ENCODE measurements at places on chromosomes 2 and 18.

- DNase-seq: no peak
These were observed 47.3 kb downstream of the MAP3K20 start for GRCh38 chr2:173122936-173123335.

DNA sequence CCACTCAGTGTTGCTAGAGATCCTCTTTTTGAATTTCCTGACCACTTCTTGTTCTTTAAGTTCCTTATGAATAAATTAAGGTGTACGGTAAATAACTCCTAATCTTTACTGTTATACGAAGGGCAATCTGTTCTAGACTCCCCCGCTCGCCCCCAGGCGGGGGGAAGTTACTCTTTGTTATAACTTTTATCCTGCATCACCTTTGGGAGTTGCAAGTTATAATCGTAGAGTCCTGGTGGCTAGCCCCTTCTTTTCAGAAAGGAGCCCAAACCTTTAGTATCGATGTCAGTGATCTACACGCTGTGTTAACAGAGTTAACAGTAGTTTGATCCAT is 652 bp downstream of the GCA start:
- no peak for DNase-seq

DNA sequence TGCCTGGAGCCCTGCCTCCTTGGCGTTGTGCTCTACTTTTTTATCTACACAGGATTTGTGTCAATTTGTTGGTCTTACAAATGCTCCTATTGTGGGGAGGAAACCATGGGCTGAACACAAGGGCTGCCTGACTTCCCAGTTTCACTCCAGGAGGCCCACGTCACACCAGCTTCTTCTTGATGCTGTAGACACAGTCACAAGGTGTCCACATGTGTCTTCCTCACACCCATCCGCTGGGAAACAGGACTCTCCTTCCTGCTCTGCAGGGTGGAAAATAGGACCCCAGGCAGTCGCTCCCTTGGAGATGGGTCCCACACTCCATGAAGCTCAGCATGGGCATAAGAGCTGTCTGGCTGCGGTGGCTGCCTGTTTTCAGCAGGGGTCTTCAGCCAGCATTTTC is 468.2 kb downstream of the EPHA4 start:
- no peak for DNase-seq

- DNase-seq: no peak
These were observed 1.4 kb downstream of the DES start for GRCh38 chr2:219419331-219420197.

DNA sequence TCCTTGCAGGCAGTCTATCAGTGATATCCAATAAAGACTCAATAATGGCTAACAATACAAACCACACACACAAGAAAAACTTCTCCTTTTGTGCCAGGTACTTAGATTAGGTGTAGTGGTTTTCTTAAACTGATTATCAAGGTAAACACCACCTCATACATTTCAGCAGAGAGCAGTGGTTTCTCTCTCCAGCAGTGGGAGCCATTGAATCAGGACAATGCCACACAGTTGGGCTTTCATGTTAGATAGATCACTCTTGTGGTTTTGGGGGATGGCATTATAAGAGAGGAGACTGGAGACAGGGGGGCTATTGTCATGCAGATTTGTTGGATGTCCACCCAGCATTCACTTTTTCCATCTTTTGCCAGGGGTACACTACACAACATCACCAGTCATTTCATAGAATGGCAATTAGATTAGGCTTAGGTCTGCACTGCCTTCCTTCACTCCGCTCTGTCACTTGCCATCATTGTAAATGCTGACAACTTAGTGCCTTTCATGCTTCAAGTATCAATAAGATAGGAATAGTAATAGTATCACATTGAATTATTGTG is 13.6 kb upstream of the IRS1 start:
- no peak for DNase-seq

- peak; percentile 26 for DNase-seq
These were observed 22.3 kb downstream of the EFEMP1 start for GRCh38 chr2:55901322-55901721.

DNA sequence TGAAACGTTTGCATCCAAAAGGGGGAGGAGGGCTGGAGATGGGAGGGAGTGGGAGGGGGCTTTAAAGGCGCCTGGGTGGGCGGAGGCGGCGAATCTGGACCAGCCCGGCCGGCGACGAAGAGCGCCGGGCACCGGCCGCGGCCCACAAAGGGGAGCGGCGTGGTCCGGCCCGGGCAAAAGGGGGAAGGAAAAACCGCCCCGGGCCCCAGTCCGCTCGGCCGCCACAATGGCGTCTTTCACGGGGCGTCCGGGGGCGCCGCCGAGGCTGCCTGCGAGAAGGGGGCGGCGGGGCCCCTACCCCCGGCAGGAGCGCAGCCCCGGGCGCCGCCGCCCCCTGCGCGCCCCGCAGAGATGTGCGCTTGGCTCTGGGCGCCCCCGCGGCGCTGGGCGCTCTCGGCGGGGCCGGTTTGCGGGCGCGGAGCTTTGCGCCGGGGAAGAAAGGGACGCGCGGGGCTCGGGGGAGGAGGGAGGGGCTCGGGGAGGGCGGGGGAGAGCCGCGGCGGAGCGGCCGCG is 108.1 kb upstream of the KCTD1 start:
- no peak for DNase-seq

DNA sequence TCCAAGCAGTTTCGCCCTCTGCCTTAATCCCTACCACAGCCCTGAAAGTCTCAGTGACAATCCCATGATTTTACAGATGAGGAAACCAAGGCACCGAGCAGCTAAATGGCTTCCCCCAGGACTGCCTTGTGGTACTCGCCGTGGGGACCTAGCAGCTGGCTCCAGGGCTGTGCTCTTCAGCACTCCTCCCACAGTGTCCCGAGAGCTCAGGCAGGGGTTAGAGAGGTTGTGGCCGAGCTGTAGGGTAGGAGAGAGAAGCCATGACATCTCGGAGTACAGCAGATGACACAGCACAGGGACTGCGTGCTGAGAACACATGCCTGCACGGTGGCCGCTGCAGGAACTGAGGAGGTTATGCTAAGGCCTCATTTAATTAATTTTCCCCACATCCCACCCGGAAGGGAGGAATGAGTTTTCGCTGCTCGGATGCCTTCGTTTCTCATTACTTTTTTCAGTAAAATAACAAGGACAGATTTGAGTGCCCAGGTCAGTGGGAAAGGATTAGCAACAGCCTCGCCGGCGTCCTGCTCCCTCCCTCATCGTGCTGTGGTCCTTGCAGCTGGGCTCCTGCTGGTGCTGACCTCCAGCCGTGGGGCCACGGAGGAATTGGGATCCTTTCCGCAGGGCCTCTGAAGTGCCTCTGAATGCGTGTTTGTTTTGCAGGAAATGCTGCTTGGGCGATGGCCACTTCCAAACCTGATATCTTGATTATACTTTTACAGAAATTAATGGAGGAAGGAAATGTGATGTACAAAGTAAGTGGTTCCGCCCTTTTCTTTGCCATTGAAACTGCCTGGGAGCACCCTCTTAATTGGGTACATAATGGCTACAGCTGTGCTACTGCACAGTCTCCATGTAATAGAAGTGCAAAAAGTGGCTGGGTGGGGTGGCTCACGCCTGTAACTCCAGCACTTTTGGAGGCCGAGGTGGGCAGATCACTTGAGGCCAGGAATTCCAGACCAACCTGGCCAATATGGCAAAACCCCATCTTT is 61.2 kb downstream of the WDSUB1 start:
- no peak for DNase-seq

- DNase-seq: no peak
These were observed 310.0 kb upstream of the UBE2E3 start for GRCh38 chr2:180670302-180671003.

GRCh38 chr18:23689031-23689615 is at the start of gene LAMA3:
Gene LAMA3, plus strand, starts transcription at chr18:23689453. Its CDS starts 231 bp downstream, at chr18:23689684.
- no peak for DNase-seq

DNA sequence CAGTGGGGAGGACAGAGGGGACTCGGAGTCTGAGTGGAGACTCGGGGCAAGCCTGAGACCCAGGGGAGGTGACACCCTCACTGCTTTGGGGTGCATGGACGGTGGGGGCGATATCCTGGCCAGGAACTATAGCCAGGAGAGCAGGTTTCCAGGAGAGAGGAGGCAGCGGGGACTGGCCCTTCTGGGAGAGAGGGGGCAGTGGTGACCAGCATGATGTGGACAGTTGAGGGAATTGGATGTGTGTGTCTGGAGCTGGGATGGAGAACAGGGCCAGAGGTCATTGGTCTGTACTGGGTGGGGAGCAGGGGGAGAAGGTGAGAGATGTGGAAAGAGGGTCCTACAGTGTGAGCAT is 63.6 kb downstream of the ACKR3 start:
- DNase-seq: no peak

DNA sequence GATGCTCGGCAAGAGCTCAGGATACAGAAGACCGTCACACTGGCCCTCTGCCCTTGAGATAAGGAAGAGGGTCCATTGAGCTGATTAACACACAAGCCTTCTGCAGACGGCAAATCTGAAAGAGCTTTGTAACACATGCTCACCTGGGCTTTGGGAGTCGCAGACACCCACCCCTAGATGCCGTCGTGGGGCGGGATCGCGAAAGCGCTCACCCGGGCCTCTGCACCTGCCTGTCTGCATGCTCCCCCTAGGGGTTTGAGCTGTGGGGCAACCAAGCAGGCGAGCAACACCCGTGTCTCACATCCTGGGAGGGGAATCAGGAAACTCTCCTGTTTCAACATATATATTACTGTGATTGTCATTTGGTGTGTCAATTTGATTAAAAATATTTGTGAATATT is 99.8 kb upstream of the KCNH7 start:
- DNase-seq: no peak

- DNase-seq: no peak
These were observed 179.6 kb upstream of the SLC39A10 start for GRCh38 chr2:195477248-195477995.

DNA sequence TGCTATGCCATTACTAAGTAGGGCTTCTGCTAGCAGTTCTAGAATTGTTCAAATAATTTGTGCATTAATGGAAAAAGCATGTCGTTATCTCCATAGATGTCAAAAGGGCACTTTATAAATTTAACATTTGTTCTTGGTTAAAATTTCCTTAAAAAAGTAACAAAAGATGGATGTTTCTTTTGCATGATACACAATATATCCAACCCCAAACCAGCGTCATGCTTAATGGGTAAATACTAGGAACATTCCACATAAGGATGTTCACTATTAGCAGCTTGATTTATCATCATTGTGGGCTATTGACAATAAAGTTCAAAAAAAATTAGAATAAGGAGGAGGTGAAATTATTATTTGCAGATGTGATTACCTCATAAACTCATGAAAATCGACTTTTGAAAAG is 79.7 kb downstream of the GREB1L start:
- DNase-seq: no peak

DNA sequence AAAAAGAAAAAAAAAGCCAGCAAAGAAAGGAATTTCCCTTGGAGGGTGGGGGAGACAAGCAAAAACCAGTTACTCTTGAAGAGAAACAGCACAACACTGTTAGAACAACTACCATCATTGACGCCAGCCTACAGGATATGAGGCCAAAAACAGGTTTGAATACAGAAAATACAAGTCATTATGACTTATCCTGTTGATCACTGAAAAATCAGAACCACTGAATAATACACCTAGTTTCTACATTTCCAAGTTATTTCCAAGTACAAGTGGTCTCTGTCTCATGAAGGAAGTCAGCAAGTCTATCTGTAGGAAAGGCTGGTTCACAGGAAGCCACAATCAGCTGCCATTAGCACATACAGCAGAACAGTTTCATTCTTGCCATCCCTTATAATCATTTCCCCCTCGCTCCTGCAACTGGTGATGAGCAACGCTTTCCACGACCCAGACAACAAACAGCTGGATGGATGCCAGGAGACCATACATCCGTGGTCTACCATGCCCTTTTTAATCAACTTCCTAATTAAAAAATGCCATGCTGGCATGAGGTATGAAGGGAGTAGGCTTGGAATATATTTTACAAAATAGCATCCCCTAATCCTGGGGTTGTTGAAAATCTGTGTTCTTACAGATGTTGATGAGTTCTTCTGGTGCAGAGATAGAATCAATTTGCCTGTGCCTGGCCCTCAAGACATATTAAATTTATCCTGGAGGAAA is 10.4 kb downstream of the MYT1L start:
- no peak for DNase-seq

- DNase-seq: no peak
These were observed 59.0 kb upstream of the ZNF532 start for GRCh38 chr18:58805467-58806187.

DNA sequence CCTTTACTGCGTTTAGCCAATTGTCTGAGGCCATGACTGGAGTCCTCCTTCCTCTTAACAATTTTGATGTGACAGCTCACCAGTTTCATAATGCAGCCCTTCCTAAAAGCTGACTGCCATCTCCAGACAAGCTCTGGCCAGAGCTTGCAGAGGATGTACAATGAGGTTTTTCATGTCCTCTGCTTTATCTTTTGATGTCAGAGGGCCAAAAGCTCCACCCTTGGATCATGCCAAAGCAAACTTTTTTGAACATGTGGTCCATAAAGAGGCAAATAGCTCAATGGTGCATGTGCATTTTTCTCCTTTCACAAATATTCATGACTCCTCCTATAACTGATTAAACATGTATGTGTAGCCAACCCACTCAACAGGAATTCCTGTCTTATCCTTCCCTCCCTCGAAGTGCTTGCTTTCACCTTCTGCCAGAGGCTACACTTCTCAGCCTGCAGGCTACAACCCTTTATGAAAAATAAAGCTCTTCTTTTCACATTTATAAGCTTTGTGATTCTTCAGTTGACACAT is 266.2 kb downstream of the FBXO15 start:
- no peak for DNase-seq

DNA sequence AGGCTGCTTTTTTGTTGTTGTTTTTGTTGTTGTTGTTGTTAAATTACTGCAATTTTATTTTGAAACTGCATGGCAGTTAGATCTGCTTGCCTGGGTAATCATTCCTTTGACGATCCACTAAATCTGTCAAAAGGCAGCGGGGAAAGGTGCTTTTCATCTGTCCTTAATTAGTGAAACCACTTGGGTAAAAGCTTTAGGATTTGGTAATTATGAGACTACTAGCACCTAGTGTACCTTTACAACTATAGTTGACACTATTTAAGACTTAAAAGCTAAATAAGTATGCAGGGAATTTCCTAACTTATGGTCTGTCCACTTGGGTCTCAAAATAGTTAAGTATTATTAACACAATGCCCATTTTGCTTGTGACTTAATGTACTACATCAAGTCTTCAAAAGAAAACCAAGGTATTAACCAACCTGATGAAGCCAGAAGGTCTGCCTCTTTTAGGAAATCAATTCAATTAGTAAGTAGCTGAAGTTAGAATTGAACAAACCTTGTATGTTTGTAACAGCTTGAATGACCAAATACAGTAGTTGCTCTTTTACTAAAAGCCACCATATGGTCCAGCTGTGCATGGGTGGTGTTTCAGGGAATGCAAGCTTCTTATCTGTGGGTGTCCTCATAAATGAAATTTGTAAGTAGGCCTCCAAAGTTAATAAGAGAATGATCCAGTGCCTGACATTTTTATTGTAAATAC is 44.8 kb downstream of the NAB1 start:
- no peak for DNase-seq
